HuH-7 (cell line): ENCODE measurements at places on chromosomes 3 and 15.

DNA sequence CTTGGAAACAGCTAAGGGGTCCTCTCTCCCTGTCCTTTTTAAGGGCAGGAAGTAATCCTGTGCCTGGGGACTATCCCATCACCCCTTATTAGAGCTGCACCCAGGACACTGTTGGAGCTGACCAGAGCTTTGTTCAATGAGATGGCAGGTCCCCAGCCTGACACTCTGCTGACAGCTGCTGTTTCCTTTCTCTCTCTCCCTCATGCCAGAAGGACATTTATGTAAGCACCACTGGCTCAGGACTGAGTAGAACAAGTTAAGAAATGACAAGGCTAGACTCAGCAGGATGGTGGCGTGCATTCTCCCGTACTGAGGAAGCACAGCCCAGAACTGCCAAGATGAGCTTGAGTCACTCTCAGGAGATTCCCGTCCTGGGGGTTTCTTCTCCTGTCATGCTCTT, 17.3 kb downstream of the GJD2 start:
- no peak for DNase-seq

DNA sequence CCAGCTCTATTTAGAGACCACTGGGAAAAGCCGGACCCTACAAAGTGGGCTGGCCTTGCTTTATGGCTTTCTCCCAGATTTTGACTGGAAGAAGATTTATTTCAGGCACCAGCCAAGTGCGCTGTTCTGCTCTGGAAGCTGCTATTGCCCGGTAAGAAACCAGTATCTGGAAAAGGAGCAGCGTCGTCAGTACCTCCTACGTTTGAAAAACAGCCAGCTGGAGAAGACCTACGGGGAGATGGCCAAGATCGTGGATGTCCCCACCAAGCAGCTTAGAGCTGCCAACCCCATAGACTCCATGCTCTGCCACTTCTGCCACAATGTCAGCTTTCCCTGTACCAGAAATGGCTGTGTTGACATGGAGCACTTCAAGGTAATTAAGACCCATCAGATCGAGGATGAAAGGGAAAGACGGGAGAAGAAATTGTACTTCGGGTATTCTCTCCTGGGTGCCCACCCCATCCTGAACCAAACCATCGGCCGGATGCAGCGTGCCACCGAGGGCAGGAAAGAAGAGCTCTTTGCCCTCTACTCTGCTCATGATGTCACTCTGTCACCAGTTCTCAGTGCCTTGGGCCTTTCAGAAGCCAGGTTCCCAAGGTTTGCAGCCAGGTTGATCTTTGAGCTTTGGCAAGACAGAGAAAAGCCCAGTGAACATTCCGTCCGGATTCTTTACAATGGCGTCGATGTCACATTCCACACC, 60.9 kb downstream of the PXYLP1 start:
- no peak for DNase-seq

DNA sequence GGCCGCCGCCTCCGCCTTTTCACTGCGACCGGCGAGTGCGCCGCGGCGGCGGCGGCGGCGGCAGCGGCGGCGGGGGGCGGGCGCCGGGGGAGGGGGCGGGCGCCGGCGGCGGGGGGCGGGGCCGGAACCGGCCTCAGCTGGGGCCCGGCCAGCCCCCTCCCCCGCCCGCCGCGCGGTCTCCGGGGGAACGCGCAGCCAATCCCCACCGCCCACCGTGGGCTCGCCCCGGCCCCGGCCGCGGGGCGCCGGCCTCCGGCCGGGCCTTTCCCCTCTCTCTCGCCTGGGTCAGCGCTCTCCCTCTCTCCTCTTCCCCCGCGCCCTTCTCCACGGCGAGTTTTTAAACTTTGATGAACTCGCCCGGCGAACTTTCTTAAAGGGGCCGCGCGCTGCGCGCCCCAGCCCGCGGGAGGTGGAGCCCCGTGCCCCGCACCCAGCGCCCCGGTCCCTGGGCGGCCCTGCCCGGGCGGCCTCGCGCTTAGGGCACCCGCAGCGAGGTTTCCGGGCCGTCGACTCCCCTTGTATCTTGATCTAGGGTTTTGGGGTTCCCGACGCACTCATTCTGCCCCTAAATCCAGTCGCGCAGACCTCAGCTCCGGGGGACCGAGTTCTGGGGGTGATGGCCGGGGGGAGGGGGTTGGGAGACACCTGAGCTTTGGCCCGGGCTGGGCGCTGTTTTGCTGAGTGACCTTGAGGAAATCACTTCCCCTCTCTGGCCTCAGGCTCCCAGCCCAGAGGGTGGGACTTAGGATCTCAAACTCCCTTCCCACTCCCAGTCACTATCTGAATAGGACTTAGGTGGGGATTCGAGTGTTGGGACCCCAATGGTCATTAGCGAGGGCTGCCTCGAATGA, at the start of gene RBPMS2:
TSS of gene RBPMS2 (minus strand) at position 39 of the 851 bp plus-strand sequence. CDS start 270 bp downstream, outside the sequence.
- DNase-seq: peak; percentile 44

GRCh38 chr15:78933823-78934654, 10.8 kb downstream of the CTSH start:
- DNase-seq: no peak

DNA sequence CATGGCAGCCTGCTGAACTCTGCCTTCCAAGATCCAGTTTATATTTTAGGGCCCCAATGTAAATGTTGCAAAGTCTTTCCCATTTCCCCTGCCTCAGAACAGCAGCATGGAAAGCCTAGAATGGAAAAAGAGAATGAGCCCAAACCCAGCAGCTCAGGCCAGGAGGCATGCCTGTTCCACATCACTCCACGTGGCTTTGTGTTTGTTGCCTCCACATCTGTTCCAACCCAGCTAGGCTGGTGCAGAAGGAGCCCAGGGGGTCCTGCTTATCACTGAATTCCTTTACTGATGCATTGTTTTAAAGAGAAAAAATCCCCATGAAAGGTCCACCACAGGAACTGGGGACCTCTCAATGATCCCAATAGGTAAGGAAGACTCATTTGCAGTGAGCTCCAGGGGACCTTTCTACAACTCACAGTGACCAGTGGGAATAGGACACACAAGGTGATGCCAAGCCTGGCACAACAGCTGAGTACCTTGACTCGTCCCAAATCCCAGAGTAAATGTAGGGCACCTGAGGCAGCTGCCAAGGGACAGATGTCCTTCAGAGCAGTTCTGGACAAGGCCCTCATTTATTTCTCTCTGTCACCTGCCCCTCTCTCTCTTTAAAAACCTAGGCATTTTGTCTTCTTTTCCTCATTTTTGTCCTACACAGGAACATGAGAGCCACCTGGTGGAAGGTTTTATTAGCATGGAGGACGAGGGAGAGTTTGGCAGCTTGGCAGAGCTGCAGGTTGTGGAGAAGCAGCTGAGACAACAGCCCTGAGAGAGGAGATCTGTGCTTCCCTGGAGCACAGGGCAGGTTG, 41.7 kb upstream of the ADAMTS17 start:
- peak; percentile 52 for DNase-seq

DNA sequence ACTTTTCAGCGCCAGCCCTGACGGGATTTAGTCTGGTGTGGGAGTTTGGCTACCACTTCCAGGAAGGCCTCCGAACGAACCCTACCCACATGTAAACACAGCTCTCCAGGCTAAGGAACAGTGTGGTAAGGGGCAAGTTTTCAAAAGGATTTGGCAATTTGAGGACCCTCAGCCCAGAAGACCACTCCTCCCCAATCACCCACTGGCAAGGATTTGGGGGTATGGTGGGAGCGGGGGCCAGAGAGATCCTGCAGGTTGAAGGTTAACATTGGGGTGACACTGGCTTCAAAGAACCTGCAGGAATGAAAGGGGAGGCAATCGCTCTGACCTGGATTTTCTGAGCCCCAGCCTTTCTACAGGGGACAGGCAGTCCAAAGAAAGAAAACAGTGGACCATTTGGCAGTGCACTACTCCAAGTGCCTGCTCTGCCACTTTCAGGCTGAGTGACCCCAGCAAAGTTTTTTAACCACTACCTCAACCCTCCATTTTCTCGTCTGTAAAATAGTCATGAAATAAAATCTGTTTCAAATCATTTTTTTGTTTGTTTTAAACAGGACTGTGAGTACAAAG, 34.5 kb downstream of the ZIC4 start:
- no peak for DNase-seq

- no peak for DNase-seq
Observed at GRCh38 chr3:133937756-133938601, 42.3 kb upstream of the RAB6B start.

- no peak for DNase-seq
Observed at GRCh38 chr3:123899300-123899865, 15.3 kb upstream of the MYLK start.

DNA sequence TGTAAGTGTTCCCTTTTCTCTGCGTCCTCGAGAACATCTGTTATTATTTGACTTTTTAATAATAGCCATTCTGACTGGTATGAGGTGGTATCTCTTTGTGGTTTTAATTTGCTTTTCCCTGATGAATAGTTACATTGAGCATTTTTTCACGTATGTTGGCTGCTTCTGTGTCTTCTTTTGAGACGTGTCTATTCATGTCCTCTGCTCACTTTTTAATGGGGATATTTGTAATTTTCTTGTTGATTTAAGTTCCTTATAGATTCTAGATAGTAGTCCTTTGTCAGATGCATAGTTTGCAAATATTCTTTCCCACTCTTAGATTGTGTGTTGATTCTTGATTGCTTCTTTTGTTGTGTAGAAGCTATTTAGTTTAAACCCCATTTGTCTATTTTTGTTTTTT, 179.2 kb downstream of the DOCK3 start:
- no peak for DNase-seq

GRCh38 chr15:77844798-77845446, 212.2 kb upstream of the LINGO1 start:
- no peak for DNase-seq

- no peak for DNase-seq
Observed at GRCh38 chr3:144121661-144122060, 150.0 kb downstream of the DIPK2A start.

DNA sequence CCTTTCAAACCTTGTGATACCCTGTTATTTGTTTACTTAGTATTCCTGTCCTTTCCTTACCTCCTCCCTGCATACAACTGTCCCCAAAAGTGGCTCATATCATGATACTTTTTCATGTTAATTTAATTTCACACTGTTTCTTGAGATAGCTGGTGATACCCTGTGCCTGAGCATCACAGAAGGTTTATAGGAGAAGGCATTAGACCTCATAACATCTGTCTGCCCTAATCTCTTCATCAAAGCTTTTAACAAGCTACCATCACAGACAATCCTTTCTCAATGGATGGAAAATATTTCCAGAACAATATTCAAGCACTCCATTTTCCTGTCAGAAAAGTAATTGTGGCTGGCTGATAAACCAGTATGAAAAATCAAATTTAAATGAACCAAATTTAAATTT, 81.6 kb downstream of the SSR3 start:
- DNase-seq: no peak

DNA sequence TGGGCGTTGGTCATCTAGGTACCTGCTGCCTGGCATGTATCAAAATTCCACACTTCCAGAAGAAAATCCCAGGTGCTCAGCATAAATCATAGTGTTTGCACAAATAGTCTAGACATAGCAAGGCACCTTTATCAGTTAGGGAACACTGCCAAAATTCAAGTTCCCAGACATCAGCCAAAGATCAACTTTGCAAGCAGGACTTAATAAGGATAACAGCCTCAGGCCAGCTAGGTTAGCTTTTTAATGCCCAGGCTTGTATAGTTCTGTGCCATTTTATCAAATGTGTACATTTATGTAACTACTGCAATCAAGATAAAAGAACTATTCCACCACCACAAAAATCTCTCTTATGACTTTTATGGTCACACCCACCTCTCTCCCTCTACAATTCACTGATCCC, 30.7 kb downstream of the DZIP3 start:
- no peak for DNase-seq

DNA sequence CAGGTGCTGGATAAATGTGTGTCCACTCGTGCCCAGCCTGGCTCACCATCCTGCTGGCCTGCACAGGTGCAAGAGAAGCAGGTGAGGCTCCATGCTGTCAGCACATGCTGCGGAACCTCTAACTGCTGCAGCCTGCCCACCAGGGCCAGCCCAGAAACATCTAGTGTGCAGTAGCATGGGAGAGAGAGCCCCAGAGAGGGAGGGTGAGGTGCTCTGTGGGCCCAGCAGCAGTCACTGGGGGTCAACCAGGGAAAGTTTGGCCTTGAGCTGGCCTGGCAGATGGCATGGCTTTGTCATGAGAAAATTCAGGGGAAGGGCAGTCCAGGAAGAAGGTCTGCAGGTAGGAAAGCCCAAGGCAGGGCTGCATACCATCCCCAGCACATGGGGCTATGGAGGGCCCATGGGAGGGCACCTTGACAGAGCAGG, 18.2 kb upstream of the PRR23E start:
- DNase-seq: no peak

GRCh38 chr3:159936541-159936940, 52.1 kb upstream of the IL12A start:
- no peak for DNase-seq

- DNase-seq: no peak
Observed at GRCh38 chr3:53218131-53218530, 37.7 kb downstream of the TKT start.

GRCh38 chr3:72494626-72495025, 353.6 kb downstream of the SHQ1 start:
- DNase-seq: no peak

DNA sequence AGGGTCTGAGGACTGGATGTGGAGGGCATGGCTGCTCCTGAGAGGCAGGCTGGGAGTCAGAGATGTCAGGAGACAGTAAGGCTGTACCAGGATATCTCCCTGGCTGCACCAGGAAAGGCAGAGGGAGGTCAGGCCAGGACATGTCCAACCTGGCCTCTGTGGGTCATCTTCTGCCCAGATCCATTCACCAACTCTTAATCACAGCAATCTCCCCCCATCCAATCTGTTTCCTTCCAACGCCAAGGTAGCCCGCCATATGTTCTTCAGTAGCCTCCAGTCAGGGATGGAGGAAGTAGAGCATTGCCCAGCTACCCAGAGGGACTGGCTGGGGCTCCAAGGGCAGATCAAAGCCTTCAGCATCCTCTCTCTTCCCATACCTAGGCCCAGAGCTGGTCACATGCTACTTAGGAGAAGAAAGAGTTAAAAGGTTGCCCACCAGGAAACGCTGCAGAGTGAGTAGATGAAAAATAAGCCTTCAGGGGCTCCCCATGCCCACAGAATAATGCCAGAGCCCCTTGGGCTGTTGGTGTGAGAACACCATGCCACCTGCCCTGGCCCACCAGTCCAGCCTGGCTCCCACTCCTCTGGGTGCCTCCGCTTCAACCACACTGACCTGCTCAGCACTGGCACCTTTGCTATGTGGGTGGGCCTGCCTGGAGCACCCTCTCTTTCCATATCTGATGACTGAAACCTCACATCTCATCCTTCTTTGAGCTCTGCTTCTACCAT, 176.8 kb downstream of the MEGF11 start:
- no peak for DNase-seq

- DNase-seq: no peak
Observed at GRCh38 chr15:71945012-71945411, 134.7 kb downstream of the NR2E3 start.

DNA sequence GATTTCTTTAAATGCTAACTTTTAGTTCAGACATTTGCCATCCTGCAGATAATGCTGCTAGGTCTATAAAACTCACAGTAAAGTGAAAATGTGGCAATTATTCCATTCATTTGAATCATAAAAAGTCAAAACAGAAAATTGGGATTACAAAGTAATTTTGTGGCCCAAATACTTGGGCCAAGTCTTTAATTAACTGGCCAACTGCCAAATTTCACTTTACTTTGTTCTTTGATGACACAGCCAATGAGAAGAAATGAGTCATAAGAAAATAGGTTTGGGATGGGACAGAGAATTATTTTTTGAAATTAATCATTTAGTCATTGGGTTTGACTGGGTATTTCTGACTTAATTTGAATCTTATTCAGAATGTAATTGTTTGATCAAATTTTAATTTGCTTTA, 89.8 kb upstream of the SLC2A2 start:
- DNase-seq: no peak

- DNase-seq: no peak
Observed at GRCh38 chr15:78213956-78214355, 20.4 kb downstream of the ACSBG1 start.

- DNase-seq: peak; percentile 41
Observed at GRCh38 chr3:194205675-194206133, 69.8 kb downstream of the HES1 start.

- no peak for DNase-seq
Observed at GRCh38 chr3:187648177-187648576, 22.0 kb downstream of the SST start.
